ENCODE measurements at places on chromosomes 16 and 17. TPM values are rescaled to one million over a fixed set of nuclear protein-coding genes. Genes with fewer than 3 reads are reported as not detected.

Gene CA5A
- total RNA-seq, result not detected

Gene YBX2
- not detected for total RNA-seq

Gene CHD9
- total RNA-seq, result 48.8 TPM

Gene SLC6A2
- not detected for total RNA-seq

Gene ACSM3
- 0.56 TPM for total RNA-seq

Gene KIF19
- total RNA-seq, result not detected

Gene ADGRG1
- 0.83 TPM for total RNA-seq

Gene TEKT3
- total RNA-seq, result not detected

Gene SPATA32
- under 0.01 TPM for total RNA-seq
